ENCODE measurements at places on chromosomes 11 and 22.

GRCh38 chr11:102345904-102346303 lies 1.1 kb upstream of the BIRC2 start:
- no peak for DNase-seq
- H3K36me3 ChIP-seq, result no peaks in the 10 kb centered on the region
- no peaks in the 10 kb centered on the region for H3K27me3 ChIP-seq
- H3K4me3 ChIP-seq, result peak overlapping the region; percentile 69

- peaks cover 31% of the 10 kb centered on the region for H3K4me1 ChIP-seq
- H3K4me3 ChIP-seq, result no peak overlapping the region
- DNase-seq, result no peak
- no peak overlapping the region for H3K27ac ChIP-seq
- H3K36me3 ChIP-seq, result peaks cover 7% of the 10 kb centered on the region
Observed at GRCh38 chr11:113202431-113202830, 112.0 kb upstream of the TTC12 start.

- peaks cover 49% of the 10 kb centered on the region for H3K4me1 ChIP-seq
- peak overlapping the region; percentile 23 for H3K27ac ChIP-seq
- DNase-seq, result no peak
- H3K36me3 ChIP-seq, result no peaks in the 10 kb centered on the region
- H3K27me3 ChIP-seq, result no peaks in the 10 kb centered on the region
Observed at GRCh38 chr22:23775779-23776375, 3.2 kb downstream of the MMP11 start.

DNA sequence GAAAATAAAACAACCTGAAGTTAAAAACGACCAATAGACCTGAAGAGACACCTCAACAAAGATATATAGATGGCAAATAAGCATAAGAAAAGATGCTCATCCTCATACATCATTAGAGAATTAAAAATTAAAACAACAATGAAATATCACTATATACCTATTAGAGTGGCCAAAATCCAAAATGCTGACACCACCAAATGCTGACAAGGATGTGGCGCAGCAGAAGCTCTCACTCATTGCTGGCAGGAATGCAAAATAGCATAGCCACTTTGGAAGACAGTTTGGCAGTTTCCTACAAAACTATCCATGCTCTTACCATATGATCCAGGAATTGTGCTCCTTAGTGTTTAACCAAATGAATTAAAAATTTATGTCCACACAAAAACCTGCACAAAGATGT lies 55.0 kb upstream of the APOA1 start:
- no peaks in the 10 kb centered on the region for H3K4me1 ChIP-seq
- DNase-seq, result no peak
- H3K27me3 ChIP-seq, result no peaks in the 10 kb centered on the region

- DNase-seq, result peak; percentile 66
- no peaks in the 10 kb centered on the region for H3K27me3 ChIP-seq
- no peak overlapping the region for H3K27ac ChIP-seq
- no peak overlapping the region for H3K4me3 ChIP-seq
Observed at GRCh38 chr11:45371251-45372115, 85.3 kb upstream of the SYT13 start.

- H3K27me3 ChIP-seq, result no peaks in the 10 kb centered on the region
- H3K4me3 ChIP-seq, result no peak overlapping the region
- no peak for DNase-seq
Observed at GRCh38 chr11:111107501-111107900, 138.0 kb upstream of the POU2AF2 start.

DNA sequence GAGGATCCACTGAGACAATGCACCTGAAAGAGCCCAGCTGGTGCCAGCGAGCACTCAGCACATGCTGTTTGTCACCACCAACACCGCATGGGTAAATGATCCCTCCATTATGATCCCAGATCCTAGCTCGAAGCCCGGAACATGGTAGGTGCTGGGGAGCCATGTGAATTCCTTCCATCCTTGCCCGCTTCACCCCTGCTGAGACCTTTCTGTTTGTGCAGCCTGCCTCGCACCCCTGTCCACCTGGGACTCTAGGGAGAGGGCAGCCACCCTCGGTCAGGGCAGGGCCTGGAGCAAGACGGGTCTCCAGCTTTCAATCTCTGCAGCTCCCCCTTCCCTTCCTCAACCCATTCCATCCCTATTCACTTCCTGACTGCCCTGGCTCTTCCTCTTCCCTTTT lies 116.2 kb upstream of the ALX4 start:
- no peak overlapping the region for H3K4me3 ChIP-seq
- no peaks in the 10 kb centered on the region for H3K4me1 ChIP-seq
- H3K27ac ChIP-seq, result no peak overlapping the region
- DNase-seq, result no peak

- no peak overlapping the region for H3K4me3 ChIP-seq
- DNase-seq, result no peak
- no peaks in the 10 kb centered on the region for H3K4me1 ChIP-seq
Observed at GRCh38 chr11:18056561-18057181, 10.6 kb upstream of the TPH1 start.

DNA sequence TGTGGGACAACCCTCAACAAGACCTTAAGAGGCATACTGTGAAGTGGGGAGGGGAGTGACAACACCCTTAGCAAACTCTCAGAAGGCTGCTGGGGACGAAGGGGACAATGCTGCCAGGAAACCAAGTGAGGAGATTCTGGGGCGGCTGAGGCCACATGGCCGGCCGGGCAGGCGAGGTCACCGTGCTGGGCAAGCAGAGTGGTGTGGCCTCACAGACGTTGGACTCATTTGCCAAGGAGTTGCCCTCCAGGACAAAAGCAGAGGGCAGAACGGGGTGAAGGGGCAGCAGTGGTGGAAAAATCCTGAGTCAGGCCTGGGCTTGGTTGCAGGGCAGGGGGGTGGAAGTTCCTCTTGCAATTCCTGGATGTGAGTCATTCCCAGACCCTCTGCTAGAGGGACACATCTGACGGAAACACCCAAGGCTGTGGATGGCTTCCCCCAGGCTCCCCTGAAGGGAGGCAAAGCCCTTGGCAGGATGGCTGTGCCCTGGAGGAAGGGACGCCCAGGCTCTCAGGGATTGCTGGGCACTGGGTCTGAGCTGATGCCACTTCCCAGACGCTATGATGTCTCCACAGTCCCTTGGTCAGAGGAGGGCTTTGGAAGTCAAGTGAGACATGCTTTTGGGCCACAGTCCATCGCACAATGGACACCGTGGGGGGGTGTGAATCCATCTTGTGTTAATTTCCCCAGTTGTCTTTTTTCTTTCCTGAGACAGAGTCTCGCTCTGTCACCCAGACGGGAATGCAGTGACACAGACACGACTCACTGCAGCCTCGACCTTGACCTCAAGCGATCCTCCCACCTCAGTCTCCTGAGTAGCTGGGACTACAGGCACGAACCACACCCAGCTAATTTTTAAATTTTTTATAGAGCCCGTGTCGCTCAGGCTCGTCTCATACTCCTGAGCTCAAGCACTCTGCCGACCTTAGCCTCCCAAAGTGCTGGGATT lies 16.2 kb upstream of the SHANK3 start:
- peak overlapping the region; percentile 53 for H3K27ac ChIP-seq
- no peak for DNase-seq
- H3K27me3 ChIP-seq, result no peaks in the 10 kb centered on the region
- peaks cover 9% of the 10 kb centered on the region for H3K4me1 ChIP-seq

DNA sequence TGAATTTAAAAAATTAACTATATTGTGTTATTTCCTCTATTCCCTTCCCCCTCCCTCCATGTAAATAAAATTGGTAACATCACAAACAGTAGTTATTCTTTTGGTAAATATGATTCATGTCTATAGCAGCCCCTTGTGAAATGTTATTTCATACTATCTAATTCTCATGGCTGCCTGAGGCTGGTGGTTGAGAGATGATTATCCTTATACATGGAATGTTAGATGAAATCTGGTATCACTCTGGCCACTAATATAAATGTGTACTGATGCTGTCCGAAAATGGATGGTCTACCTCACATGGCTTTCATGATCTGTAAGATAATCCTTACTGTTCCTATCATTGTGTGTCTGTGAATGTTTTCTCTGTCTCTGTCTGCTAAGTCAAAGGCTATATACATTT lies 25.0 kb upstream of the EXPH5 start:
- no peaks in the 10 kb centered on the region for H3K4me1 ChIP-seq
- no peaks in the 10 kb centered on the region for H3K36me3 ChIP-seq
- no peaks in the 10 kb centered on the region for H3K27me3 ChIP-seq
- H3K4me3 ChIP-seq, result no peak overlapping the region
- H3K27ac ChIP-seq, result no peak overlapping the region
- no peak for DNase-seq

GRCh38 chr11:26949846-26950245 lies 44.1 kb upstream of the FIBIN start:
- H3K36me3 ChIP-seq, result no peaks in the 10 kb centered on the region
- DNase-seq, result no peak
- H3K27me3 ChIP-seq, result no peaks in the 10 kb centered on the region
- peak overlapping the region; percentile 42 for H3K27ac ChIP-seq
- no peaks in the 10 kb centered on the region for H3K4me1 ChIP-seq

GRCh38 chr11:41246399-41246745 lies 213.1 kb downstream of the LRRC4C start:
- no peaks in the 10 kb centered on the region for H3K27me3 ChIP-seq
- no peak overlapping the region for H3K27ac ChIP-seq
- DNase-seq, result no peak
- no peak overlapping the region for H3K4me3 ChIP-seq
- H3K4me1 ChIP-seq, result no peaks in the 10 kb centered on the region
- no peaks in the 10 kb centered on the region for H3K36me3 ChIP-seq

DNA sequence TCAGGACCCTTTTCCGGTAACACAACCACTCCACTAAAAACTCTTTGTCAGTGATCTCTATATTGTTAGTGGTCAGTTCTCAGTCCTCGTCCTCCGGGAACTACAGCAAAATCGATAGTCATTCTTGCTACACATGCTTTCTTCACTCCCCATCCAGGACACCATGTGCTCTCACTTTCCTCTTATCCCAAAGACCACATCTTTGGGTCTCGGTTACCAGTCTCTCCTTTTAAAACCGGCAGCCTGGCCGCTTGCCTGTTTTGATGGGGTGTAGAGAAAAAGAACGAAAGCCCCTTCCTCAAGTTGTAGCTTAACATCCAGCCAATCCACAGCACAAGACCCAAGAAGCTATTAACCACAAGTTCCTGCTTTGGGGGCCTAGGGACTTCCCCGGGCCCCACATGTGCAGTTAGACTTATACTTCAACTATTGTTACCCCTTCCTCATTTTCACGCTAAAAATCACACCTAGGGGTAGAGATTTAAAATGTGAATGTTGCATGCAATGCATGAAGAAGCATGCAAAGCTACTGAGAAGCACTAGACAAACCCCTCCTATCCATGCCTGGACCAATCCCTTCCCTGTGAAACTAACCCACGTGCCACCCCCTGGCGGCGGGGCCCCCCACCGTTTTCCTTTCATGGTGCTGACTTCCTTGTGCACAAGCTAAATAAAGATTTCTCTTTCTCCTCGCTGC lies 1.5 kb upstream of the TOLLIP start:
- no peak for DNase-seq
- peak overlapping the region; percentile 96 for H3K27ac ChIP-seq
- no peaks in the 10 kb centered on the region for H3K27me3 ChIP-seq
- H3K4me1 ChIP-seq, result peaks cover 40% of the 10 kb centered on the region
- H3K36me3 ChIP-seq, result no peaks in the 10 kb centered on the region
- H3K4me3 ChIP-seq, result no peak overlapping the region

GRCh38 chr11:83024270-83024854 lies 47.3 kb downstream of the RAB30 start:
- no peaks in the 10 kb centered on the region for H3K36me3 ChIP-seq
- DNase-seq, result no peak
- no peak overlapping the region for H3K27ac ChIP-seq
- no peaks in the 10 kb centered on the region for H3K4me1 ChIP-seq

- H3K27me3 ChIP-seq, result no peaks in the 10 kb centered on the region
- no peak for DNase-seq
- H3K27ac ChIP-seq, result no peak overlapping the region
- H3K4me3 ChIP-seq, result no peak overlapping the region
- no peaks in the 10 kb centered on the region for H3K36me3 ChIP-seq
Observed at GRCh38 chr11:2931771-2932738, 2.8 kb upstream of the PHLDA2 start.

DNA sequence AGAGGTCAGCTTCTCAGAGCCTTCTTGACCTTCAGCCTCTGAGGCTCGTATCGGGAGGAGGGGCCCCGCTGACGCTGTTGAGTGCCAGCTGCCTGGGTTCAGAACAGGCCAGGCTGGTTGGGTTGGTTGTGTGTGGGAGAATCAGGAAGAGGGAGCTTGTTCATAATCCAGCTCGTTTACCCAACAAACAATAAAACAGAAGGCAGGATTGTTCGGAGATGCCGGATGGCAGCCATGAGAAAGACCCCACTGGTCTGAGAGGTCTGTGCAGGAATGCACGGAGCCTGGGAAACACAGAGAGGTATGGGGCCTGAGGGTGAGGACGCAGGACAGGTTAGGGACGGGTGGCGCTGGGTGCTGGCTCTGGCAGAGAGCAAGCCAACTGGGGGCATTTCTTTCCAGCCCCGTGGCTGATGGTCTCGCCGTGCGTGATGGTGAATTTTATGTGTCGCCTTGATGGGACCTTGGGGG lies 31.6 kb upstream of the SHANK2 start:
- no peak overlapping the region for H3K27ac ChIP-seq
- H3K4me1 ChIP-seq, result no peaks in the 10 kb centered on the region
- H3K4me3 ChIP-seq, result no peak overlapping the region
- no peaks in the 10 kb centered on the region for H3K36me3 ChIP-seq
- no peaks in the 10 kb centered on the region for H3K27me3 ChIP-seq
- no peak for DNase-seq

DNA sequence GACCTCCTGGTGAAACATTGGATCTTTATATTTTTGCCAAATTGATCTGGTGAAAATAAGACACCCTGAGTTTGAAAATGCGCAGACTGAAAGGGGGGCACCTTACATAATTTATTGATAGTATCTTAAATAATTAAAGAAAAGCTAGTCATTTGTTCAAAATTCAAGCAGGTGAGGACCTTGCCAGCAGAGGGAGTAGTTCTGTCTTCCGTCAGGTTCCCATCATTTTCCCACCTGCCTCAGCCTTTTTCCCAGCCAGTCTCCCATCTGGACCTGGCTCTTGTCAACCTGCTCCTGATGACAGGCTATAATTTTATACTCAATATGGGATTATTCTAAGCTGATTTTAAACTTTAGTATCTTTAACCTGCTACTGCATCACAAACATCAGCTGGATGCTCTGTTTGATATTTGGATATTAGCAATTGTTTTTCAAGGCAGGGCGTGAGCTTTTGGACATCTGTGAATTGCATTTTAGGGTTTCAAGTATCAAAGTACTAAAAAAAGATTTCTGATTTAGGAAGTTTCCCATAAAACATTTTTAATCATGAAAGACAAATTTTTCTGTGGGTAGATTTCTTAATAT lies 132.0 kb downstream of the ELP4 start:
- H3K27me3 ChIP-seq, result no peaks in the 10 kb centered on the region
- no peak for DNase-seq
- H3K4me3 ChIP-seq, result no peak overlapping the region
- no peaks in the 10 kb centered on the region for H3K36me3 ChIP-seq
- no peak overlapping the region for H3K27ac ChIP-seq

GRCh38 chr22:39194098-39194497 lies 41.6 kb upstream of the CBX7 start:
- no peak overlapping the region for H3K27ac ChIP-seq
- H3K4me3 ChIP-seq, result no peak overlapping the region
- H3K36me3 ChIP-seq, result no peaks in the 10 kb centered on the region
- no peaks in the 10 kb centered on the region for H3K27me3 ChIP-seq
